Osteoblast (primary cell): ENCODE measurements at places on chromosomes 11 and 22. TPM values are rescaled to one million over a fixed set of nuclear protein-coding genes. Genes with fewer than 3 reads are reported as not detected.

The CLDN5 gene
- not detected in 2 replicates for total RNA-seq

The CCDC116 gene
- total RNA-seq = 0.29 and 0.36 TPM in 2 replicates

The MISFA gene
- under 0.01 and 0.29 TPM in 2 replicates for total RNA-seq

The TNRC6B gene
- 26.4 and 33.9 TPM in 2 replicates for total RNA-seq

The OR5D13 gene
- not detected in 2 replicates for total RNA-seq

The CRYBA4 gene
- not detected in 2 replicates for total RNA-seq

The USH1C gene
- total RNA-seq = not detected in 2 replicates

DNA sequence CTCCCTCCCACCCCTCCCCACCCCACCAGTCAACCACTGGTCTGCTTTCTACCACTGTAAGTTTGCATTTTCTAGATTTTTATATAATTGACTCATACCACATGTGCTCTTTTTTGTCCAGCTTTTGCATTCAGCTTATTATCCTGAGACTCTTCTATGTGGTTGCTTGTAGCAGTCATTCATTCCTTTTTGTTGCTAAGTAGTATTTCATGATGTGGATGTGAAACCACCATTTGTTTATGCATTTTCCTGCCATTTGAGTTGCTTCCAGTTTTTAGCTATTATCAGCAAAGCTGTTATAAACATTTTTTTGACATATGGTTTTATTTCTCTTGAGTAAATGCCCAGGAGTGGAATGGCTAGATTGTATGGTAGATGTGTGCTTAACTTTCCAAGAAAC, 77.0 kb upstream of the FGF3 start:
- H3K27me3 ChIP-seq = peaks cover 62% of the 10 kb centered on the region
- no peaks in the 10 kb centered on the region for H3K4me1 ChIP-seq
- no peak overlapping the region for H3K27ac ChIP-seq

DNA sequence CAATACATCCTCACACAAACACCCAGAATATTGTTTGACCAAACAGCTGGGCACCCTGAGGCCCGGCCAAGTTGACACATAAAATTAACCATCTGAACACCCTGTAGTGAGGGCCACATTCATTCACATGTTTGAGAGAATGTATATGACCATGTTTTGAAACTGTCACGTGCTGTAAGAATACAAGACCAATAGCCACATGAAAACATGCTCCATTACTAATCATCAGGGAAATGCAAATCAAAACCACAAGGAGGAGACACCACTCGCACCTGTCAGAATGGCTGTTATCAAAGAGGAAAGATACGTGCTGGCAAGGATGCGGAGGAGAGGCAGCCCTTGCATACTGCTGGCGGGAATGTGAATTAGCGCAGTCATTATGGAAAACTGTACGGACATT, 38.3 kb upstream of the IGSF9B start:
- H3K36me3 ChIP-seq = no peaks in the 10 kb centered on the region
- no peaks in the 10 kb centered on the region for H3K27me3 ChIP-seq
- H3K4me3 ChIP-seq = no peak overlapping the region
- no peaks in the 10 kb centered on the region for H3K4me1 ChIP-seq

- no peaks in the 10 kb centered on the region for H3K27me3 ChIP-seq
- no peaks in the 10 kb centered on the region for H3K4me1 ChIP-seq
- H3K4me3 ChIP-seq = no peak overlapping the region
- H3K36me3 ChIP-seq = no peaks in the 10 kb centered on the region
Measured at GRCh38 chr22:17258788-17259148, 39.5 kb upstream of the ADA2 start.

- no peak overlapping the region for H3K27ac ChIP-seq
- H3K4me3 ChIP-seq = no peak overlapping the region
- no peaks in the 10 kb centered on the region for H3K27me3 ChIP-seq
- no peak for DNase-seq
- H3K36me3 ChIP-seq = no peaks in the 10 kb centered on the region
Measured at GRCh38 chr22:28826921-28827320, 26.6 kb upstream of the XBP1 start.

DNA sequence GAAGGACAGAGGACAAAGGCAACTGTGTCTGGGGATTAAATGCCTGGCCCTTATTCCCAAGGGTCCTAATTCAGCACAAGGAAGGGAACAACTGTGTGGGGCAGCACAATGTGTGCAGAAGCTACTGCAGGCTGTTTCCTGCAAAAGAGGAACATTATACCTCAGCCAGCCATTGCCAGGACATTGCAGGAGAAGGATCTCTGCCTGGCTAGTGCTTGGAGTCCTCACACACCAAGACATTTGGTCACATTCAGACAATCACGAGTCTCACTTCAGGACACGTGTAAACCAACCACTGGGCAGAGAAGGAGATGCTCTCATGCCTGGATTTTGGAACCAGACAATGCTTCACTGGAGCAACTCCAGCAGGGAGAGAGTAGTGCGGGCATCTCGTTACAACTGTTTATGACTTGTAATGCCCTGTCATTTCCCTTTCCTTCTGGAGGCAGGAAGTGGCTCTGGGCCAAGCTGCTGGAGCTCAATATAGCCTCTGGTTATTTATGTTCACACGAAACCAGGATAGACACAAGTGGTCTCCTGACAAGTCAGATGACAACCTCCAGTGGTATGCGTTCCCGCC, 23.9 kb upstream of the ZC3H12C start:
- H3K4me3 ChIP-seq = no peak overlapping the region
- H3K27me3 ChIP-seq = no peaks in the 10 kb centered on the region
- peak; percentile 77 for DNase-seq
- H3K4me1 ChIP-seq = peaks cover 10% of the 10 kb centered on the region

GRCh38 chr11:126380909-126381308, 25.4 kb downstream of the ST3GAL4 start:
- DNase-seq = no peak
- no peaks in the 10 kb centered on the region for H3K27me3 ChIP-seq
